ENCODE measurements at places on chromosomes 2 and 18.

- no peak for DNase-seq
Measured at GRCh38 chr2:23430263-23430662, 45.3 kb downstream of the KLHL29 start.

DNA sequence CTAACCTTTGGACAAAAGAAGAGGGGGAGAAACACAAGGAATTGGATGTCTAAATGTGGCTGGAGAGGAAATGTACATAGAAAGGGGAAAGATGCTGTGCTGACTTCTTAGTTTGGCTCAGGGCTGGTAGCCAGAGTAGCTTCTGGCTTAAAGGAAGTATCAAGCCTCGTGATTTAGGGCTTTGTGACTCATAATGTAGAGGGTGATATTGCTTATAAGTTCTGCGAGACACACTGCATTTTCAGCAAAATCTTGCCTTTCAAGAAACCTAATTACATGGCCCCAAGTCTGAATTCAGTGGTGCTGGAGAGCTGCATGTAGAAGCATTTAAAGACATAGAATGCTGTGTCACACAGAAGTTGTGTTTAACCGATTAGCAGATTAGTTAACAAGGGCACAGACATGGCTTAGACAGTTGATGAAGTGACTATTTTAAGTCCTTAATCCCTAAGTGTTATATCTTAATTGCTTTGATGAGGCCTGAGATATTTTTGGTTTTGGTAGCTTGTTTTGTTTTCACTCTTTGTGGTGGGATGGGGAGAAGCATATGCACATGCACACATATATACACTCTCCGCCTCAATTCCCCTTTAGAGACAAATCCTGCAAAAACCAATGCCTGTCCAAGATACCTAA, 66.4 kb downstream of the EPAS1 start:
- no peak for DNase-seq

- DNase-seq: no peak
Measured at GRCh38 chr2:214730248-214730647, 79.2 kb downstream of the BARD1 start.

- no peak for DNase-seq
Measured at GRCh38 chr2:64617631-64618151, 36.0 kb downstream of the SERTAD2 start.

- DNase-seq: no peak
Measured at GRCh38 chr2:11456251-11456650, 9.7 kb downstream of the E2F6 start.

DNA sequence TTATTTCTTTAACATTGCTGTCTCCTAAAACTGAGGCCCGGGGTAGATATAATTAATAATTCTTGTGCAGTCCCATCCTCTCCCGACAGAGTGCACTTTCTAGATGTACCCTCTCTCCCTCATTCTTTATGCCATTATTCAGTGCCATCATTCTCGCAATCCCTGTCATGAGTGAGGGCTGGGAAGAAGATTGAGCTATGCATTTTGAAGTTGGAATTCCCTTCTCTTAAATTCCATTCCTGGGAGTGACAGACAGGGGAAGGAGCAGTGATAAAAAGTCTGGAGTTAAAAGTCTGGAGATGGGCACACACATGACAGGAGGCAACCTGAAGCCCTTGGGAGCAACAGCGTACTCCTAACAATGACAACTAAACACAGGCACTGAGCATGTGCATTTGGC, 2.6 kb upstream of the KCNE4 start:
- no peak for DNase-seq

DNA sequence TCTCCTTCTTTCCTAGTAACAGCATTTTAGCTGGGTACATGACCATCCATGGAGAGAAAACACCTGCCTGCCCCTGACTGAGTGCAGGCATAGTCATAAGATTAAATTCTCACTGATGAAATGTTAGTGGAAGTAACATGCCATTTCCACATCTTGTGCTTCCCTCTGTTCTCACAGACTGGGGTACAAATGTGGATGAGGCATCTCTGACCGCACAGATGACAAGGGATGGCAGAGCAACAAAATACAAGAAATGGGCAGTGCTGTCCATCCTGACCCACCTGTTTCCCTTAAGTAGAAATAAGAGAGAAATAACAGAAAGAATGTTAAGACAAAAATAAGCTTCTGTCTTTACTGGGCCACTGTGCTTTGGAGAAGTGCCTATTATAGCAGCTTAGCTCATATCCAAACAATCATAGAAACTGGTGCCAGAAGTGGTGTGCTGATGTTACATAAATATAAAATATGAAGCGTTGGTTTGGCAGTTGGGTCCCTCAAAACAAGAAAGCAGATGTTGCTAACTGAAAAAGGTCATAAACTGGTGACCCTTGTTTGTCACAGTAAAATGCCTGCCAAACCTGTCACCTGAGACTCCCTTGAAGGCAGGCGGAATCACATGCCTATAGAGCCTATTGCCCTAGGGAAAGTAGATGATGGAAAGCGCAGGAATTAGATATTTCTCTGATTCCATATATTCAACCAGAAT, 72.4 kb upstream of the CCDC150 start:
- no peak for DNase-seq

GRCh38 chr2:126906781-126907180, 8.1 kb downstream of the TEX51 start:
- no peak for DNase-seq

- no peak for DNase-seq
Measured at GRCh38 chr18:43043626-43044025, 71.9 kb downstream of the RIT2 start.

DNA sequence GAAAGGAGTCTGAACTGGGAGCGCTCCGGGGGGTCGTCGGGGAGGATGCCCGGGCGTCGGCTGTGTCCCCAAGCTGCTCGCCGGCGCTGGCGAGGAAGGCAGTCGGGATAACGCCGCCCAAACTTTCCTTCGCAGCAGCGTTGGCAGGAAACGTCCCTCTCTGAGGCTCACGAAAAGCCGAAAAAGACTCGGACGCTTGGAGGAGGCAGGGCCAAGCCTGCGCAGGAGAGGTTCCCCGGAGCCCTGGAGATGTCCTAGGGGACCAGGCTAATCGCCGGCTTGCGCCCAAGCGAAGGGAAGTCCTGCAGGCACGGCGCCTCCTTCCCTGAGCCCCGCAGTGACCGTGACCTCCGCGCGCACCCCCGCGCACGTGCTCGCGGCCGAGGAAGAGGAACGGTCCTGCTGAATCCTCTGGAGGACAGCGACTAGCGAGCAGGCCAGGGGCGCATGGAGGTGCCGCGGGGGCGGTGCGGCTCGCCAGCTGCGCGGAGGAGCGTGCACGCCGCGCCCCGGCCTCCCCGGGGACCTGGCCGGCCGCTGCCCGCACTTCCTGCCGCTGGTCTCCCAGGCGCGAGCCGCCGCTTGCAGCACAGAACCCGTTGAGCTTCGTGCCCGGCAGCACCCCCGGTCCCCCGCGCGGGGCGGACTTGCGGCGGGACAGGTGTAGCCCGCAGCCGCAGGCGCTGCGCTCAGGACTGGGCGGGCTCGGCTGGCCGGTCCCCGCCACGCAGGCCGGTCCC, at the start of gene SH3RF3:
TSS of gene SH3RF3 (plus strand) at position 590 of the 740 bp plus-strand sequence.
- no peak for DNase-seq

DNA sequence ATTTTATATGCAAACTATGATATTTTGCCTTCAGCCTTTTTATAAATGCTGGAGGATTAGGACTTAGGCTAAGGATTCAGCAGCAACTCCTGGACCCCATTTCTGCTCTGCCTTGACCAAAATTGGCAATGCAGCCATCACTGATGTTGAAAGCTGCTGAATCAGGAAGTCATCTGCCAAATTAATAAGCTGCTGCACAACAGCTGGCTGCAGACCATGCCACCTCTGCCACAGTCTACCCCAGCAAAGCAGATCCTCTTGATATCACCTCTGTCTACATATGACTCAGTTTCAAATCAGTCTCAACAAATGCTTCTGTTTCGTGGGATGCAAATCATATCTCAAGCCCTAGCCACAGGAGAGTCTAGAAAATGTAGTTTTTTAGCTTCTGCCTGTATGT, 7.1 kb upstream of the SOS1 start:
- DNase-seq: no peak

DNA sequence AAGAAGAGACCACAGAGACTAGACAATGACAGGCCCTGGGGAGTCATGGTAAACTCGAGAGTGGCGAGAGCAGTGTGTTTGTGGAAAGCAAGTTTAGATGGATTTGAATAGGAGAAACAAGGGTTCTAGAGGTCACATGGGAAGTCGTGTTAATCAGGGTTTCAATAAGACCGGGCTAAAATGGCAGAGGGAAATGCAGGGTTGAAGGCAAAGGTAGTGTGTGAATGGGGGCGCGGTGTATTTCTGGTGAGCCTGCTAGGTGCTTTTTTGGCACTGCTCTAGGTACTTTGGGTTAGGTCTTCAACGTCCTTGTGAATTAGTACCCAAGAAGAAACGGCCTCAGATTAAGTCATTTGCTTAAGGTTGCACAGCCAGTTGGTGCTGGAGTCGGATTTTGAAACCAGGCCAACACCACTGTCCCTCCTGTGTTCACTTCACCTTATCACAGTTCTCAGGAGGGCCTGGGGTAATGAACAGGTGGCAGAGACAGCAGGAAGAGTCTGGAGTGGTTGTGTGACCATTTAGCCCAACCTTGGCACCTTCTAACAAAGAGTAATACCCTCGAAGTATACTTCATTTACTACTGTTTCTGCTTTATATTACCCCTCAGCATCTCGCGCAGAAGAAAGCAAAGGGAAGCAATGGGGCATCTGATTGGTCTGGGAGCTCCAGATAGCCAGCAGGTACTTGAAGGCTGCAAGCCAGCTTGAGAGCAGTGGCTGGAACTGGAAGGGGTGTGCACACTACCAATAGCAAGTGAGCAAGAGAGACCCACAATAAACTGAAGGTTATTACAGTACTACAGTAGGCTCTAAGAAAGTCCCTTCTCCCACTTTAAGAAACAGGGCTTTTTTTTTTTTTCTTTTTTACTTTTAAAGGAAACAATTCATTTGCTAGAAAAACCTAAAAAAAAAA, 33.4 kb upstream of the GAREM2 start:
- DNase-seq: no peak

GRCh38 chr2:7844414-7844965, 837.4 kb upstream of the ID2 start:
- no peak for DNase-seq

GRCh38 chr2:240935103-240935876, 29.2 kb downstream of the CROCC2 start:
- DNase-seq: no peak

DNA sequence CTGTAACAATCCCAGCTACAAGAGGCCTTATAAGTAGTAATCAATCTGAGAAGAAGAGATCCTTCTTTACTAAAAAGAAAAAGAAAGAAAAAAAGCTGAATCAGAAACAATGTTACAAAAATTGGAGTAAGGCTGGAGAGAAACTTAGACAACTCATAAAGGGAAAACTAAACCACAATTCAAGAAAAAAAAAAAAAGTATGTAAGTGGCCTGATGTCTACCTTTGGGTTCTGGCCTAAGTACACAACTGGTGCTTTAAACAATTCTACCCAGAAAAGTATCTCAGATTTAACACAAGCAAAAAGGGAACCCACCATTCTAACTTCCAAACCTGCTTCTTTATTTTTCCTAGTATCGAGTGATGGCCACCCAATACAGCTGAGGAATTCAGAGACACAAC, 45.3 kb downstream of the ZNF521 start:
- no peak for DNase-seq

DNA sequence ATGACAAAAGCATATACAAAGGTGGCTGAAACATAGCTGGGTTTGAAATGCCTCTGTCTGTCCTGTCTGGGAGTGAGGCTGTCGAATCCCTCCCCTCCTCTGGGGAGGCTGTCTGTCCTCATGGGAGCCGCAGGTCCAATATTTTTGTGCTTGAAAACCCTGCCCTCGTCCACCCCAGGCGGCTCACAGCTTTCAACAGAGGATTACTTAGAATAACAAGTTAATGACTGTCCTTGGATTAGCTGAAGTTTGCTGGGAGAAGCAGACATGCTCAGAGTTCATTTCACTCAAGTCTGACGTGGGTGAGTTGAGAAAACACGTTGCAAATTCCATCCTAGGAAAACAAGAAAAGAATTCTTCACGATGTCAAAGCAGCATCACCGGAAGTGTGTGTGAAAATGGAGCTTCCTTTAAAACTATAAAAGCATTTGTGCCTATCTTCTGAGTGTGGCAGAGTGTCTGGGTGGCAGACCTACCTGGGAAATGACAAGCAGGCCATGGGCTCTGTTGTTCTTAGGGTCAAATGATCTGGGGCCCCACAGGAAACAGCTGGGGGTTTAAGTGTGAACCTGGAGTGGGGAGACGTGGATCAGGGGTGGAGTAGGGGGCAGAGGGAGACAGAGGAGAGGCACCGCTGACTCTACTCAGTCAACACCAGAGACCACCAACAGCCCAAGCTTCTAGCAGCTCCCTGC, 77.1 kb downstream of the DDX1 start:
- no peak for DNase-seq

GRCh38 chr18:74631212-74631611, 33.5 kb downstream of the ZNF407 start:
- DNase-seq: peak; percentile 65

DNA sequence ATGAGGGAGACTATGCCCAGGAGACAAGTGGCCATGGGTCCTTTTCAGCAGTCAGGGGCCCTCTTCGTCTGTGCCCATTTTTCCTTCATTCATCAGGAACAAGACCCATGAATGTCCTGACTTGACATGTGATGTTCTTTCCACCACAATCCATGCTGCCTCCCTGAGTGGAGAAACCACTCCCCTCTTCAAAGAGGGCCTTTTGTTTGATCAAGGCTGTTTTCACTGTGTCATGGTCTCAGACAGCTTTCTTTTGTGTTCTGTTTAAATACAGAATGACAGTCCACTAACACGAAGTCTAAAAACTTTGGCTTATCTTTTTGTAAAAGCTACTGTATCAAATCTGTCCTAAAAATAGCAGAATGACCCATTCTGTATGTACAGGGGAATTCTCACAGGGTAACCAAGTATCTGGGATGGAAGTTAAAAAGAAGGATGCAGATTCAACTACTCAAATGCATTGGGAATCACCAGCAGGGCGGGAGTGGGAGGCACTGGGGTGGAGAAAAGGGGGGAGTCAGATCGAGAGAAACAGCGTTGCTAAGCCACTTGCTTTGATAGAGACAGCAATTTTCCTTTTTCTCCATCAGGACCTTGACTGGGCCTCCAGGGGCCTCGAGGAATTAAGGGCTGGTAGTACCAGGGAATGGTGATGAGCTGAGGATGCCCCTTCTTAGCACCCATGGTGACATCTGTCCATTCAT, 13.9 kb downstream of the LRP2 start:
- DNase-seq: no peak

DNA sequence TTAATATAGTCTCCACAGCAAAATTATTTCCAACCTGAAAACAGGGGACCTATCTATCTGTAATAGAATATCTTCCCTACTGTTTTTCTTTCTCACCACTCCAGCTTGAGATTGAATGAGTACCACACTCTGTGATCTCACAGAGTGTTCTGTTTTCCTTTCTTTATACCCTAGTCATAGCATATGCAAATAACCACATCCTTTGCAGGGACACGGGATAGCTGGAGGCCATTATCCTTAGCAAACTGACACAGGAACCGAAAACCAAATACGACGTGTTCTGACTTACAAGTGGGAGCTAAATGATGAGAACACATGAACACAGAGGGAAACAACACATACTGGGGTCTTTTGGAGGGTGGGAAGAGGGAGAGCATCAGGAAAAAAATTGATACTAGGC, 224.7 kb downstream of the SLC8A1 start:
- no peak for DNase-seq

GRCh38 chr2:15642011-15642814, 50.5 kb downstream of the DDX1 start:
- no peak for DNase-seq

GRCh38 chr2:56089931-56090330, 93.9 kb upstream of the CCDC85A start:
- DNase-seq: no peak

GRCh38 chr18:2139691-2140090, 431.6 kb downstream of the METTL4 start:
- no peak for DNase-seq
